ENCODE measurements at places on chromosomes 7 and 10.
A peak's percentile ranks its signal among the peaks of the same experiment; 100 is the strongest.

- DNase-seq, result peak; percentile 12
These were observed 13.1 kb upstream of the ASB4 start for GRCh38 chr7:95472581-95473161.

GRCh38 chr10:97598407-97599271 lies 9.1 kb downstream of the C10orf62 start:
- no peak for DNase-seq

DNA sequence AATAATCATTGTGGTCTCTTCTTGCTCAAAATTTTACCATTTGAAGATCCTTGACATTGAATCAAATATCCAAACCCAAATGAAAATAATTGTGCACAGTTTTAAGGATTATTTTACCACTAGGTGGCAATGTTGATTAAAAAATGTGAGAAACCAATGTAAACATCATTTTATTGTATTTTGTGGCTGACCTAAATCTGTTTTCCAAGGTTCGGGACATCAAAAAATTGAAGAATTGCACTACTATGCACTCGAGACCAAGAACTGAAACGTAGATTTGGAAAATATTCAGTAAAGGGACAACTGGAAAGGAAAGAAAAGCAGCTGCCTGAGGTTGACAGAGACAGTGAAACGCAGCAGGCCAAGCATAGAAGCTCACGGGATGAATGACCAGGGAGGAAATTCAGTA lies 259.3 kb downstream of the SNX13 start:
- peak; percentile 75 for DNase-seq

DNA sequence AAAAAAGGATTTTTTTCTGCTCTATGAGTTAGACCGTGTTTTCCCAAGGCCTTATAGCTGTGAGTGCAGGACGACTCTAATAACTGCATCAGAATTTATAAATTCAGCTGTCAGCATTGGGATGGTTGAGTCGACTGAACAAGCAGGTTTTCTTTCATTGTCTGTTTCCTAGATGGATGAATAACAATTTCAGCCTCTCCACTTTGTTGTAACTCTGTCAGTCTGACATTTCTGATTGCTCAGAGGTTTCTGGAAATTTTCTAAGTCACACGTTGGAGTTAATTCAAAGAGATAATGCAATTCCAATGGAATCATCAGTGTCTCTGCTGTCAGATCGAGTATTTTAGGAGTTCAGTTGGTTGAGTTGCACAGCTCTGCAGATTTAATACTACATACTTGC lies 159.2 kb downstream of the CHN2 start:
- DNase-seq, result no peak

DNA sequence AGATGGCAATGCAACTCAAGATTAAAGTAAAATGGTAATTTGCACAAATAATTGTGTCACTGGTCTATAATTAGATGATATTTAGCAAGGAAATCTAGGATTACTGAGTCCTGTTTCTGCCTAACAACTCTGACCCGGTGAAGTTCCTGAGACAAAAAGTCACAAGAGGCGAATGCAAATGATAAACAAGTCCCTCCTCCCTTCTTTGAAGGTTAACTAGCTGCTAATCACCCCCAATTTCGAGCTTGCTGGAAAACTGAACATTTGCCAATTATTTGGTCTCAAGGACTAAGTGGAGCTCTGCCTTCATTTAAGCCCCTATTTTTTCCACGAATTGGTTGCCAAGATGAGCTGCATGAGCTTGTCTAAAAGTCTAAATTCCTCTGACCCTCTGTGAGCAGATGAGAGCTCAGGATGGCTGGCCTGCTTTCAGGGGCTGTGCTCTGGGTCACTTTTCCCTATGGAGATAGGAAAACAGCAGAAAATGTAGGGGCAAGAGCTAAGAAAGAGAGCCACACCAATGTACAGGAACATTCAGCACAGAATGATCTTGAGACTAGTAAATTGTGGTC lies 127.3 kb downstream of the MBL2 start:
- DNase-seq, result no peak

DNA sequence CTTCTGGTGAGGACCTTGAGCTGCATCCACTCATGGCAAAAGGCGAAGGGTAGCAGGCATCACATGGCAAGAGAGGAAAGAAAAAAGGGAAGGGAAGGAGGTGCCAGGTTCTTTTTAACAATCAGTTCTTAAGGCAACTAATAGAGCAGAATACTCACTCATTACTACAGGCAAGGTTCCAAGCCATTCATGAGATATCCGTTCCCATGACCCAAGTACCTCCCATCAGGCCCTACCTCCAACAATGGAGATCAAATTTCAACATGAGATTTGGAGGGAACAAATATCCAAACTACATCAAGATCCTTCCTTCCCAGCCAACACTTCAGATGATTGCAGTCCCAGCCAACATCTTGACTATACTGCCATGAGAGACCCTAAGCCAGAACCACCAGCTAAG lies 38.9 kb upstream of the YAE1 start:
- DNase-seq, result no peak

DNA sequence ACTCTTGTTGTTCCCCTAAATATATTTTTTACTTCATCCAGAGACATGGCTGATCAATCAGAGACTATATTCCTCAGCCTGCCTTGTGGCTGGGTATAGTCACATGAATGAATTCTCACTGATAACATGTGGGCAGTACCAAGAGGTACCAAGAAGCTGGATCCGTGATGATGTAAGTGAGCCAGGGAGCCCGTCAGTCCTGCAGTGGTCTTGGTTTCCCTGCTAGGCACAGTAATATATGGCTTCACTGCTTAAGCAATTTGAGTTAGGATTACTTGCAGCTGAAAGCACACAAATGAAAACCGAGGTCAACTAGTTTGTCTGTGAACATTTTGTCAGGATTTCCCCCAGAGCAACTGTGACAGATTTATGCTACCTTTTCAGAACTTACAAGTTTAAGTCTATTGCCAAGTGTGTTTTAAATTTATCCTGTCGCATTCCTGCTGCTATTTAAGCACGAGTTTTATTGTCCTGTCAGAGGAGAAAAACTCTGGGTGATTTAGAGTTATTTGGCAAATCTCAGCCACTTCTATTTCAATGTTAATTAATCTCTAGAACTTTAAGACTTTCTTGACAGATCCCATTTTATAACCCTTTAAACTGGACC lies 381.8 kb downstream of the PHF14 start:
- no peak for DNase-seq

GRCh38 chr10:20372748-20373147 lies 524.4 kb downstream of the NEBL start:
- DNase-seq, result no peak

- peak; percentile 24 for DNase-seq
These were observed 22.6 kb upstream of the LRRC72 start for GRCh38 chr7:16504019-16504418.

DNA sequence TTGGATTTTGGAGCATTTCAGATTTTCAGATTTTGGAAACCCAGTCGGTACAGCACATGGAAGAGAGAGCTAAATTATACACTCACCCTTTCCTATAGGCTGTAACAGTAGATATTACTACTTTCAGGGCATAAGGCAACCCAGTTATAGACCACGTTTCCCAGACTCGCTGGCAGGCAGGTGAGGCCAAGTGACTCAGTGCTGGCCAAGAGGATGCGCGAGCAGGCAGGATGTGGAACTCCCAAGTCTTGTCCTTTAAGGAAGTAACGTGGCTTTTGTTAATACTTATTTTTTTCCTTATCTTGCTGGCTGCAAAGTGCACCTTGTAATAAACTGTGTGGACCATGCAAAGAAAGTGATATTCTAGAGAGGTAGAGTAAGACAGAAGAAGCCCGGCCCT lies 1160.1 kb downstream of the GATA3 start:
- no peak for DNase-seq

- no peak for DNase-seq
These were observed 89.2 kb downstream of the ARID5B start for GRCh38 chr10:61990761-61991135.

DNA sequence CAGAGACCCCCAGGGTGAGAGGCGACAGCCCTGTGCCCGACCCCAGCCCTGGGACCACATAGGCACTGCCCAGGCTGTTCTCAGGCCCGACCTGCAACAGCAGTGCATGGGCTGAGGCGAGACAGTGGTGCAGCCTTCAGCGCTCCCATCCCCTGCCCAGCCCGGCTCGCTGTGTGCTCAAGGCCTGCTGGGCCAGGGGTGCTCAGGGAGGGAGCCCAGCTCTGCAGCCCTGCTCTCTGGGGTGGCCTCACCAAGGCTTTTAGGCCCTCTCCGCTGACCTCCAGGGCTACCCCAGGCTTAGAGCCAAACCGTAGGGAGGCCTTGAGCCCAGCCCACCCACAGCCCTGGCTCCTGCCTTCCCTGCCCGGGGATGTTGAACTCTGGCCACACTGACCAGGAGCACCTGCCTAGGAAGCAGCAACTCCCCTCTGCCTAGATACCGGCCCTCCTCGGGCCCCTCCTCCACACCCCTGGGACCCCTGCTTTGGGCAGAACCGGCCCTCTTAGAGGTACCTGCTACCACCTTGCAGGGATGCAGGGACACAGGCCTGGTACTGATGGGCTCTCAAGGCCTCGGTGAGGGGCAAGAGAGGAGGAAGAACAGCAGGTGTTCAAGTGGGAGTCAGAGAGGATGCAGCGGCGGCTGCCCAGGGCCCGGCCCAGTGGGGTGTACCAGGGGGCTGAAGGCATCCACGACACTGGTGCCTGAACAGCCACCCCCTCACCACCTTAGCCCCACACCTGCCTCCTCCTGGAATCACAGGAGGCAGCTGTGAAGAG lies 231.5 kb downstream of the ELFN1 start:
- no peak for DNase-seq

GRCh38 chr7:30738026-30738915 lies 13.7 kb upstream of the INMT start:
- no peak for DNase-seq

- no peak for DNase-seq
These were observed 165.9 kb downstream of the PLXNA4 start for GRCh38 chr7:132410385-132410784.

- no peak for DNase-seq
These were observed 304.5 kb downstream of the CCSER2 start for GRCh38 chr10:84632866-84633265.

DNA sequence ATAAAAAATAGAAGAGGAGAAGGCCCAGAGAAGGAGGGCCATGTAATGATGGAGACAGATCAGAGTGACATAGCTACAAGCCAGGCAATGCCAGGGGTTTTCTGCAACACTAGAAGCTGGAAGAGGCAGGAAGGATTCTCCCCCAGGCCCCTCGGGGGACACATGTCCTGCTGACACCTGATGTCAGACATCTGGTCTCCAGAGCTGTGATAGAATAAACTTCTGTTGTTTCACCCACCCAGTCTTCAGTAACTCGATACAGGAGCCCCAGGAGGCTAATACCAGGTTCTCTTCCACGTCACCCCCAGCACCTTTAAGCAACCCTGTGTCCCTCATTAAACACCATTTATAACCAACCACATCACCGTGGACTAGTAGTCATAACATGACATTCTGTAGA lies 94.9 kb downstream of the TMEM130 start:
- DNase-seq, result no peak

DNA sequence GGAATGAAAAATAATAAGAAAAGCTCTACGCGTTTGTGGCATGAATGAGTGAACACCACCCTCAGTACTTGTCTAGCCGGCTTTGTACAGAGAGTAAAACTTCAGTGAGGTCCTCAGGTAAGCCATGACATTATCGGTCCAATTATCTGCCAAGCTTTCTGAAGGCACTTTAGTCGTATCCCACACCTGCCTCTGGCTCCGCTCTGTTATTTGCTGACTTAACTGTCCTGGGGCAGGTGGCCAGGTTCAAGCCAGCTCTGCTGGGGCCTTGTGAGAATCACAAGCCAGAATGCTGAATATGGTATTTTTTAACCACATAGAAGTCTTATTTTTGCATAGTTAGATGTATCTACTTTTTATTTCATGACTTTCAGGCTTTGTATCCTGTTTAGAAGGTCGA lies 66.0 kb upstream of the FHIP2A start:
- DNase-seq, result no peak

GRCh38 chr7:120272701-120273475 lies at the start of gene KCND2:
Gene KCND2, plus strand, starts transcription at chr7:120273175.
- DNase-seq, result peak; percentile 4

- no peak for DNase-seq
These were observed 14.2 kb downstream of the ANK3 start for GRCh38 chr10:60375293-60376004.

- no peak for DNase-seq
These were observed 25.4 kb downstream of the GBX1 start for GRCh38 chr7:151141855-151142685.

- no peak for DNase-seq
These were observed 8.3 kb downstream of the NOD1 start for GRCh38 chr7:30470163-30470770.

GRCh38 chr10:43197834-43198681 lies 59.8 kb downstream of the CSGALNACT2 start:
- peak; percentile 56 for DNase-seq

DNA sequence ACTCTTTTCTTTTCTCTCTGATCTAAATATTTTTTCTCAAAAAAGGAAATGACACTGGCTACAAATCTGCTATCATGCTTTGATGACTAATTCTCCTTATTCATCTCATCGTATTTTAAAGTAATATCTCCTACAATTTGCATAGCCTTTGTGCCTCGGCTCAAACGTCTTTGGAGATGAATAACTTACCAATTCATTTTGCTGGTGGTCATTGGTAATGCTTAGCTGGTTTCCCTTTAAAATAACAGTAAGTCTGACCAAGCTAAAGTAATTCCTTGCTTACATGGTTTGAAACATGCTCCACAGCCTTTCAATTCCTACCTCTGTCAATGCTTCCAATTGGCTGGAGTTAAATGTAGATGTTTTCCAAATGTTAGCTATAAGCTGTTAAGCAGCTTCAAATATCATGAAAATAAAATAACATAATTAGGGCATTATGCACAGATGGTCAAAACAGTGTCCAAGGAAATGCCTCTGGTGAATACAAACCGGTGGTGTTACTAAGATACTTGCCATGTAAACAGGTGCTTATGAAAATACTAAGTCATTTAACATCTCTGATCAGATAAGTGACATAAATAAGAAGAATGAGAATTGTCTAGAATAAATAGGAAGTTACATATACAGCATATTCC lies 435.0 kb downstream of the POM121L12 start:
- no peak for DNase-seq

GRCh38 chr10:63664341-63664885 lies 143.2 kb downstream of the REEP3 start:
- no peak for DNase-seq

DNA sequence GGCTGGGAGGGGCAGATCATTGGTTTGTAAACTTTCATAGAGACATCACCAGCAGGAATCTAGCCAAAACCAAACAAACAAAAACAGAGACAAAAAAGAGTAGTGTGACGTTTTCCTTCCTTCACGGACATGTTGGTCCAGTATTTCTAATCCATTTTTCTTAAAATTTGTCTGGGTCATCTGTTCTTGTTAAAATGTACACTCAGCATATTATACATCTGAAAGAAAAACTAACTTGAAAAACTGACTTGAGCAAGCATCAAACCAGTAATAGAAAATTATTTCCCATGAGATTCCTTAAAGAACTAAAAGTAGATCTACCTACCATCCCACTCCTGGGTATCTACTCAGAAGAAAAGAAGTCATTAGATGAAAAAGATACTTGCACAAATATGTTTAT lies 164.2 kb downstream of the KLF6 start:
- DNase-seq, result no peak

DNA sequence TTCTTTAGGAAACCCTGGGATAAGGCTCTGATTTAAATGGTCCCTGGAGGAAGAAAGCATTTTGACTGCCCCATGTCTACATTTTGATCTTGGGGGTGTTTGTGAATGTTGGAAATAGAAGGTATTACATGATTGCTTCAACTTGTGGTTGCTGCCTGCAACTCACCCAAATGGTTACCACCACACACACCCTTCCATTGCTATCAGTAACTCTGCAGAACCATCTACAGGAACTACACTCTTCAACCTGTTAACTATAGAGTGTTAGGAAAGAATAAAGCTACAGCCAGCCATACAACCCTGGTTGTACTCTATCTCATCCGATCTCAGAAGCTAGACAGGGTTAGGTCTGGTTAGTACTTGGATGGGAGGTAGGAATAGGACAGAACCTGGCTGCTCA lies 71.2 kb downstream of the APBB1IP start:
- no peak for DNase-seq
